ENCODE measurements at places on chromosomes 6 and 20.

DNA sequence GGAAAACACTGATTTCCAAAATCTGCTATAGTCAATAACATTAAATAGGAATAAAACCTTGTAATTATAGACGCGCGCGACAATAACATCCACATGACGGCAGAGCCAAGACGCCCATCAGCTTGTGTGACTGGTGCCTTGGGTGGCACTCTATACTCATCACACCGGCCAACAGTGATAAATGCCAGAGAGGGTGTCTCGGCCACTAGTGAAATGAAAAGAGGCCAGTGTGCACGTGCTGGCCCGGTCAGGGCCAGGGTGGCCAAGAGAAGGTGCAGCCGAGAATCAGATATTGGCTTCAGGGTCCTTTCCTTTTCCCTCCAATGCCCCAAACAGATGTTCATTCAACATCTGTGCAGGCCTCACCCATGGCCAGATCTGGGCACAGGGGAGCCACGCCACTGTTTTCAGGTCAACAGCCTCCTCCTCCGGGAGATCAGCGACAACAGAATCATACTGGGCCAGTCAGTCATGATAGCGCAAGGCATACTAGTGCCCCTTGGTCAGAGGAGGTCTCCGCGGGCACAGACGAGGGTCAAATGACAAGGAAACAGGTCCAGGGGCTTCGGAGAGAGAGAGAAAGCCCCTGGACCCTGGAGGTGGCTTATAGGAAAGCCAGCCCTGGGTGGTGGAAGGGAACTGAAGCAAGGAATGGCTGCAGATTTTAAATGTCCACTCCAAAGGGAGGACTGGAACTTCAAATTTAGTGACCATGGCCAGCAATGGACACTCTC is 134.5 kb downstream of the PRND start:
- DNase-seq = no peak

DNA sequence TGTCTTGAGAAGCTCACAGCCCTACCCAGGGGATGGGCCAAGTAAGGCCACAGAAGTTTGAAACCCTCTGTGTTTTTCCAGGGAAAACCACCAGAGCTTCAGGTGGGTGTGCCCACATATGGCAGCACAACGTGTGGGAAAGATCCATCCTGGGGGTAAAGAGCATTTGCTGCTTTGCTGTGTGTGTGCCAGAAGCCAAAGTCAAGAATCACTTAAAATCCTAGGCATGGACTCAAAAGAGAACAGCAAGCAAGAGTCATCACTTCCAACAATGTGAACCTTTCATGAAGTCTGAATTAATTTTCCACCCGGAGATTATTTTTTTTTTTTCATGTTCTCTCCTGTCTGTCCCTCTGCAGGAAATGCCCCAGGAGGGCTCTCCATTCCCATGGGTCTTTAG is 308.2 kb upstream of the SGK1 start:
- no peak for DNase-seq

DNA sequence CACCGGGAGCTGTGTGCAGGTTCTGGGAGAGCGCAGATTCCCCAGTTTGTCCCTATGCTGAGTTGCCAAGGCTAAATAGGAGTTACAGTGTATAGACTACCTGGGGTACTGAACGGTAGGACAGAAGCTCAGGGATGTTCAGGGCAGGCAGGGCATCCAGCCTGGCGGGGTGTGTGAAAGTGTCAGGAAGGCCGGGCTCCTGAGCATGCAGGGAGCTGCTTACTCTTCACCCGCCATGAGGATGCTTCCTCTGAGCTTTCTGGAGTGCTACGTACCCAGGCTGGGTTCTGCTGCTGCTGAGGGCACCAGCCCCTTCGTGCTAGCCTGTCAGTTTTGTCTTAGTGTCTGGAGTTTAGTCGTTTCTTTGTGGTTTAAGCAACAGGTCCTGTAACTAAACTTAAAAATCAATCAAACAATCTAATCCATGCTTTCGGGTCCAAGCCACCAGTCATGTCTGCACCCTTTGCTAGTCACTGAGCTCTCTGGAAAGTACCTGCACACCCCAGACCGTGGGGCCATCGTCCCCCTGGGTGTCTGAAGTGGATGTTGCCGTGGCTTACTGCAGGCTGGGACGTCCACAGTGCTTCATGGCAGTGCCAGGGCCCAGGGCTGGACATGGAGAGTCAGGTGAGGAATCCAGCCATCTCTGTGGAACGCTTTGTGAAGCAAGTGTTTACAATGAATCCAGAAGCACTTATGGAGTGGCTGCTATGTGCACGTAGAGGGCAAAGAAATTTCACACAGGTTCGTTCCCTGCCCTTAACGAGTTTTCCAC is 220.3 kb upstream of the SNX9 start:
- DNase-seq = no peak

DNA sequence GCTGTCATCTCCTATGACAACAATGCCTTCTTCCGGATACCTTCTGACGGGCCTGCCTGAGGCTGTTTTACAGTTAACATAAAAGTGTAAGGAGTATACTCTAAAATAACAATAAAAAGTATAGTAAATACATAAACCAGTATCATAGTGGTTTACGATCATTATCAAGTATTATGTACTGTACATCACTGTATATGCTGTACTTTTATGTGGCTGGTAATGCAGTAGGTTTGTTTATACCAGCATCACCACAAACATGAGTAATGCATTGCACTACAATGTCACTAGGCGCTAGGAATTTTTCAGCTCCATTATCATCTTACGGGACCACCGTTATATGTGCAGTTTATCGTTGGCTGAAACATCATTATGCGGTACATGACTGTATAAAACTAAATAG is 76.5 kb downstream of the VEGFA start:
- no peak for DNase-seq

DNA sequence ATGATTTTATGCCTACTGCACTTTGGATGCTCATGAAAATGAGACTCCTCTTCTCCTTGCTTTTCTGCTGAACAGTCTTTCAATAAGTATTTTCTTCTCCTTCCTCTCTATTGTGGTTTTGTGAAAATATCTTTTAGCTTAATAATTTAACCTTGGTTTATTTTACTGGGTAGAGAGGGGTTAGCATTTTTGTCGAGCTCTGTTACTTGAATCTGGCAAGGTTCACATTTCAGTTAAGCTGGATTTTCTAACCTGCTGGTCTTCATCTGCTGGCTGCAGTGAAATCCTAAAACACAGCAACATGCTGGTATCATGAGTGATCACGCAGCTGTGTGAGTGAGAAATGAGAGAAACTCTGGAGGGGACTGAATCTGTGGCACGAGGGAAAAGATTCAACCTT is 222.7 kb upstream of the NOX3 start:
- DNase-seq = no peak
